Memory B cell (primary cell): ENCODE measurements at places on chromosomes 16 and 17.

DNA sequence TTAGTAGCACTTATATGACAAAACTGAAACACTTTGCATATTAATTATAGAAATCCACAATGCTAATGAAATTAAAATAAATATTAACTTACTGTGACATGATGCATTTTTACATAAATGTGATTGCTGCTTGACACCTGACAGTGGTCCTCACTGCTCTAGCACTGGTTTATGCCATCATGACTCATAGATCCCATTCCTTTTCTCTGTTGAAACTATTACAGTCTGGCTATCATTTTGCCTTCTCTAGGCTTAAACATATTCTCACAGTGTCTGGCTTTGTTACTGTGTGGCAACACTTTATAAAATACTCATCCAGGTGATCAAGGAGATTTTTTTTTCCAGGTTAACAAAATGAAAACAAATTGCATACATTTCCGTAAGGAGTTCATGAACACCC, 108.0 kb downstream of the MRTFB start:
- DNase-seq = no peak

GRCh38 chr16:30641378-30641982, 9.3 kb upstream of the PRR14 start:
- no peak for DNase-seq

GRCh38 chr17:57356153-57356718, 99.9 kb downstream of the MSI2 start:
- DNase-seq = no peak

DNA sequence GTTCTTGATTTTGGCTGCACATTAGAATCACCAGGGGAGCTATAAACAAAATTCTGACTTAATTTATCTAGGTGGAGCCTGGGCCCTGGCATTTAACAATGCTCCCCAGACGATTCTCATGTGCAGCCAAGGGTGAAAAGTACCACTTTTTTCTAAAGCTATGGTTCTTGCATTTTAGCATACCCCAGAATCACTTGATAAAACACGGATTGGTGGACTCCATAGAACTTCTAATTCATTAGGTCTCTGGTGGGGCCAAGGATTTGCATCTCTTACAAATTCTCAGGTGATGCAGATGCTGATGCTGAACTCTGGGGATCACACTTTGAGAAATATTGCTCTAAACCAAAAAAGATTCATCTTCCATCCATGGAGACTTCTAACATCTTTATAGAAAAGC, 74.5 kb downstream of the RPGRIP1L start:
- DNase-seq = no peak
